ENCODE measurements at places on chromosomes 4 and X.

DNA sequence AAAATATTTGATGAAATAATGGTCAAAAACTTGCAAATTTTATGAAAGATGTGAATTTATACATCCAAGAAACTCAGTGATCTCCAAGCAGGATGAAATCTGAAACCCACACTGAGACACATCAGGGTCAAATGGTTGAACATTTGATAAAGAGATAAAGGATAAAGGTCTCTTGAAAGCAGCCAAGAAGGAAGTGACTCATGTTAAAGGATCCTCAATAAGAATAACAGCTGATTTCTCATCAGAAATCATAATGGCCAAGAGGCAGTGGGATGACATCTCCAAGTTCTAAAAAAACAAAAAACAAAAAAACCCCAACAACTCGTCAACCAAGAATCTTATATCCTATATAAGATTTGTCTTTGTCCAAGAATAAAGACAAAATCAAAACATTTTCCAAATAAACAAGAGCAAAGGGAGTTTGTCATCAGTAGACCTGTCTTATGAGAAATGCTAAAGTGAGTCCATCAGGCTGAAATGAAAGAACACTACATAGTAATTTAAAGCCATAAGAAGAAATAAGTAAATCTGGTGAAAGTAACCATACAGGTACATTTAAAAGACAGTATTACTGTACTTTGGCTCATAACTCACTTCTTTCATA, 121.7 kb downstream of the PDS5A start:
- peak; percentile 26 for DNase-seq

DNA sequence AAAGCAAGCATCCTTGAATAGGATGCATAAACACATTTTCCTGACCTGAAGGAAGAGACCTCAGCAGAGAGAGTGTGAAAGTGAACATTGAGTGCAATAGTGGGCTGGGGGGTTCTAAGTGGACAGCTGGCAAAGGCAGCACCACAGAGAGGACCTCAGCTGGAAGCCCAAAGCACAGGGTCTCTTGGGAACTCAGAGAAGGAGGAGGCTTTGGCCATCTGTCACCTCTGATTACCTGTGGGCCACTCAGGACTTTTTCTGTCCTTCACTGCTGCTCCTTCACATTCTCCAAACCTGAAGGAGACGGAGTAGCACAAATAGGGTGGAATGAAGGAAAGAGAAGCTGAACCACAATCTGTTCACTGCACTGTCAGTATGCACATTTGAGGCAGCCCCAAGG, 37.9 kb upstream of the FAT4 start:
- no peak for DNase-seq

- no peak for DNase-seq
These were observed 82.4 kb downstream of the SNCA start for GRCh38 chr4:89754531-89754930.

- peak; percentile 64 for DNase-seq
These were observed 72.9 kb upstream of the STIM2 start for GRCh38 chr4:26787461-26788340.

- peak; percentile 77 for DNase-seq
These were observed 839 bp downstream of the STK26 start for GRCh38 chrX:132023896-132024386.

- DNase-seq = peak; percentile 26
These were observed 15.6 kb upstream of the TMPRSS11F start for GRCh38 chr4:68145261-68145660.

DNA sequence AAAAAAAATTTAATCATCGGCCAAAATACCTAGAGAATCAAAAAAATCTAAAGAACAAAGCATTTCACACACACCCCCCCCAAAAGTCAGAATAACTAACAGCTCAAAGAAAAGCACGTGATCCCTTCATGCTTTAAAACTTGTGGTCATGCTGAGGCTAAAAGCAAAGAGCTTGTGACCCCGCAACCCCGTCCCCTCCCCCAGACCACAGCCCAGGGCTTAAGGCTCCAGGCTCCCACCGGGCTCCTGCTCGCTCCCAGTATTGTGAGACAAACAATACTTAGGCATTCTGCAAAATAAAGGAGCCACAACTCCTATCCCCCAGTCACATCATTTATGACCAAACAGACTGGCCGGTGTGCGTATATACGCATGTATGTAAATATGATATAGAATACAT, 62.1 kb upstream of the CCDC160 start:
- DNase-seq = peak; percentile 0

- no peak for DNase-seq
These were observed 444.2 kb upstream of the FAM241A start for GRCh38 chr4:111701102-111701501.

- no peak for DNase-seq
These were observed 283.5 kb upstream of the GIMD1 start for GRCh38 chr4:106652095-106652494.

- no peak for DNase-seq
These were observed 615.1 kb downstream of the CENPC start for GRCh38 chr4:66930206-66930605.

DNA sequence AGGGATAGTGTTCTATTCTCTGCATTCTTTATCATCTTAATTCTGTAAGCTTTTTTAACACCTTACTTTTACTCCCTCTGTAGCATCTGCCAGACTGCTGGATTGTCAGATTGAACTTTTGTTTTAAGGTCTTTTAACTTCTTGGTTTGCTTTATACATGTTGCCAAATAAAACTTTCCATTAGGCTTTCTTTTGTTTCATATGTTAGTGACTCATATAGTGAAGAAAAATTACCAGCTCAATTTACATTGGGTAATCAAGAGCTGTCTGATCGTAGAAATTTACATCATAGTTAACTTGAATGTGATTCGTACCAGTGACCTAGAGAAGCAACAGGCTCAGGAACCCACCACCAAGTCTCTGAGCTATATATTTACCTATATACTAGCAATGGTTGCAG, 28.5 kb upstream of the KLHL4 start:
- no peak for DNase-seq

- no peak for DNase-seq
These were observed 774 bp downstream of the ZCCHC4 start for GRCh38 chr4:25313201-25313895.

DNA sequence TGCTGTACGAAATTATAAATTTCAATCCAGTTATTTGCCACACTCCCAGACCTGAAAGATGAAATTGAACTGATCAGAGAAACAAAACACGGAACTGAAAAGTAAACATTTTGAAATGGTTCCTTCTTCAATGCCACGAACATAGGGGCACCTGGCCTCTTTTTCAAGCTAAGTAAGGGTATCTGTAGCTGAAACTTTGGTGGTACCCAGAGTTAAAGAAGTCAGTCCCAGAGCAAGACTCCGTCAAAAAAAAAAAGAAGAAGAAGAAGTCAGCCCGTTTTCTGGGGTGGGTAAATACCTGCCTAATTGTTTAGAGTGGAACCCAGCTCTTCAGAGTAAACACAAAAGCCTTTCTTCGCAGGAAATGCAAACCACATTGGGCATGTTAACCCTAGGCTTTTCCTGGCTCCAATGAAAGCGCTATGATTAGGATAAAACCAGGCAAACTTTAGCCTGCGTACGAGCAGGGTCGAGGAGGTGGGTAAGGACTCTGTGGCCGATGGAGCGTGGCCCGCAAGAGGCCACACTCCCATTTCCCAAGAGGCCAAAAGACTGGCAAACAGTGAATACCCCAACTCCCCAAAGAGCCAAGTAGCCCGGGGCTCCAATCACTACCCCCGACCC, 1.3 kb downstream of the ANTXR2 start:
- peak; percentile 32 for DNase-seq

DNA sequence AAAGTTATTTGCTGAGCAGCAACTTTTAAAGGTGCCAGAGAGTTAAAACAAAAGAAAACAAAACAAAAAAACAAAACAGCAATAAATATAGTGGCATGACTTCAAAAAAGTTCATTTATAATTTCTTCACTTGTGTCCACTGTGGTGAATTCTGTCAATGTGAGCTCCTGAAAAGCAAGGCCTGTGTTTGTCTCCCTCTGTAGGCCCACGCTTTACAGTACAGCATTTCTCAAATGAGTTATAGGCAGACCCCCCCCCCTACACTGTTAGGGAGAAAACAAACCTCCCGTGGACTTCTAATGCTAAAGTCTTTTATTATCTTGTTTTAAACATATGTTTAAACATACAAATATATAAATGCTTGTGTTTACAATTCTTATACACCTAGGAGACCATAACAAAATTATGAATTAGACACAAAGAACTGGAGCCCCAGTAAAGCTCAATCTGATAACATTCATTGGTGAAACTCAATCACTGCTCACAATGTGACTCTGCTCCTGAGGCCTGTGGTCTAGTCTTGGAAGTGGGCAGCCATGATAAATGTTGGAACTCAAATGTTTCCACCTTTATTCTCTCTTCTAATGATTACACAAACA, 47.0 kb upstream of the SCOC start:
- peak; percentile 57 for DNase-seq

- no peak for DNase-seq
These were observed 401.2 kb downstream of the TLL1 start for GRCh38 chr4:166274136-166274761.

DNA sequence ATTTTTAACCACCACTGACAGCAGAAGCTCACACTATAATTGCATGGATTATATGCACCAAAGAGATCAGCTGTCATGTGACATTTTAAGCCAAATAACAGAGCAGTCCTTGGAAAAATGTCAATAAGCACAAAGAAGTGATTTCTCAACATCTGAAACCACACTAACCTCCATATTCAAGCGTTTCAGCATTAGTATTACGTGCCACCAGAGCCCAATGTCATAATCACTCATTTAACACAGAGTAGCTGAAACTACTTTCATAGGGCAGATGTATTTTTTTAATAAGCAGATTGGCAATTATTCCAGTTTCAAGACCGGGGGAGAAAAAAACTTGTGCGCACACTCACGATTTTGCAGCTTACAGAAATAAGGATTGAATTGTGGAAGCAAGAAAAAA, 76.6 kb downstream of the SH3KBP1 start:
- peak; percentile 39 for DNase-seq

DNA sequence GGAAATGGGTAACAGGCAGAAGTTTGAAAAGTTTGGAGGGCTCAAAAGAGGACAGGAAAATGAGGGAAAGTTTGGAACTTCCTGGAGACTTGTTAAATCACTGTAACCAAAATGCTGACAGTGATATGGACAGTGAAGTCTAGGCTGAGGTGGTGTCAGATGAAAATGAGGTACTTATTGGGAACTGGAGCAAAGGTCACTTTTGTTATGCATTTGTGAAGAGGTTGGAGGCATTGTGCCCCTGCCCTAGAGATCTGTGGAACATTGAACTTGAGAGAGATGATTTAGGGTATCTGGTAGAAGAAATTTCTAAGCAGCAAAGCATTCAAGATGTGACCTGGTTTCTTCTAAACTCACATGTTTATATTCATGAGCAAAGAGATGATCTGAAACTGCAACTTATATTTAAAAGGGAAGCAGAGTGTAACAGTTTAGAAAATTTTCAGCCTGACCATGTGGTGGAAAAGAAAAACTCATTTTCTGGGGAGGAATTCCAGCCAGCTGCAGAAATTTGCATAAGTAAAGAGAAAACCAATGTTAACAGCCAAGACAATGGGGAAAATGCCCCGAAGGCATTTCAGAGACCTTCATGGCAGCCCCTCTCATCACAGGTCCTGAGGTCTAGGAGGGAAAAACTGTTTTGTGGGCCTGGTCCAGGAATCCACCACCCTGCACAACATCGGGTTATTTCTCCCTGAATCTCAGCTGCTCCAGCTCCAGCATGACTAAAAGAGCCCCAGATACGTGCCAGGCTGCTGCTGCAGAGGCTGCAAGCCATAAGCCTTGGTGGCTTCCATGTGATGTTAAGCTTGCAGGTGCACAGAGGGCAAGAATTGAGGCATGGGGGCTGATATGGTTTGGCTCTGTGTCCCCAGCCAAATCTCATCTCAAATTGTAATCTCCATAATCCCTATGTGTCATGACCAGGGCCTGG, 632.5 kb upstream of the GNPDA2 start:
- no peak for DNase-seq

DNA sequence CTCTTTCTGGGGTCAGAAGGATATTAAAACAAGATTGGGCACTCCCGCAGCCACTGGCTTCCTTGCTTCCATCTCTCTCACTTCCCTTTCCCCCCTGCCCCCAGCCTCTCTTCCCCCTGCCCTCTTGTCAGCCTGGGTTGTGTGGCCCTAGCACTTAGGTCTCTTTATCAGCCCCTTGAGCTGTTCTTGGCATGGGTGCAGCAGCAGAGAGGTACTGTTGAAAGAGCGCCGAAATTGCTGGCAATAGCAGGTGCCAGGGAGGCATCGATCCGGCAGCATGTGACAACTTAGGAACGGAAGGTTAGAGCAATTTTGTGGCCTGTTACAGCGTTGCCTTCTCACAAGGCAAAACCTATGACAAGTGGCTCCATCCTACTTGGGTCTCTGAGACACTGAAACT, 333.1 kb upstream of the IGFBP7 start:
- DNase-seq = no peak

GRCh38 chrX:100931218-100931924, 2.7 kb upstream of the XKRX start:
- DNase-seq = no peak

Data from OCI-M1 (cell line).